Activated CD4-positive, CD25-positive, alpha-beta regulatory T cell (primary cell): ENCODE measurements at places on chromosomes 16 and 17.

DNA sequence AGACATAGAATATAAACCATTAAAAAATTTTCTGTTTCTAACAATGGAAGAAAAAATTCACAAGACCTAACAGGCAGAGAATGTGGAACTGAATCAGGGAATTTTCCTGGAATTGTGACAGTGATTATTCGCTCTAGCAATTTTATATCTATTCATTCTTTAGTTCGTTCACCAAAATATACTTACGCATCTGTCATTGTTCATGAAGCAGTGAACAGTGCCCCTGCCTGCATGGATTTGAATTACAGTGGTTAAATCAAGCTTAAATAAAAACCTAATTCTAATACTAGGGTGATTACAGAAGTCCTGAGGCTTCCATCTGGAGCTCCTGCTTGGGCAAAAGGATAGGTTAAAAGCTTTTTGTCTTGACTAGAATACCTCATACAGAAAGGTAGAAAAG, 48.6 kb downstream of the ABCA8 start:
- no peak for DNase-seq

DNA sequence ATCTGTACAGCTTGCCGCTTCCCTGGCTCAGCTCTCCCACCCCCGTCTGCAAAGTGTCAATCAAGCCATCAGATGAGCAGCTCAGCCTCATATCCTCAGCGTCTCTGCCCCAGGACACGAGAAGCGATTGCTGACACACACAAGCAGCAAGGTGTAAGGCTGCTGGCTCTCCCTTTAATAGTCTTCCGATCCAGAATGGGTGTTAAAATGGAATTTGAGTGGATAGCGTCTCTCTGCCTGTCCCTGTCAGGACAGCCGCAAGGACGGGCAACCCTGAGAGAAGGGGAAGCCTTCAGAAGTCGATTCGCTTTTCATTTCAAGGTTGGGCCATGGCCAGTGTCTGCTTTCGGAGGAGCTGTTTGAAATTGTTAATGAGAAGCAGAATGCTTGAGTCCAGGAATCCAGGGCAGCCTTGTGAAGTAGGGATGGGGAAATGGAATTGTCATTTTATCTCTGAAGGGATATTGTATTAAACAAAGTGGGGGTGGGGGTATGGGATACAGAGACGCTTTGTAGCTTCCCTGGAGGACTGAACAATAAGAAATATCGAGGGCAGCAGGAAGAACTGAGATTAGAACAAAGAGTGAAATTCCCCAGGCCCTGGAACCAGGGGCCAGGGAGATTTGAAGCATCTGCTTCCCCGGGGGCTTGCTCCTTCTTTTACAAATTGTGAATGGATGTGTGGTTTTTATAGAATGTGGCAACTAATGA, 4.7 kb upstream of the PIPOX start:
- no peak for DNase-seq

DNA sequence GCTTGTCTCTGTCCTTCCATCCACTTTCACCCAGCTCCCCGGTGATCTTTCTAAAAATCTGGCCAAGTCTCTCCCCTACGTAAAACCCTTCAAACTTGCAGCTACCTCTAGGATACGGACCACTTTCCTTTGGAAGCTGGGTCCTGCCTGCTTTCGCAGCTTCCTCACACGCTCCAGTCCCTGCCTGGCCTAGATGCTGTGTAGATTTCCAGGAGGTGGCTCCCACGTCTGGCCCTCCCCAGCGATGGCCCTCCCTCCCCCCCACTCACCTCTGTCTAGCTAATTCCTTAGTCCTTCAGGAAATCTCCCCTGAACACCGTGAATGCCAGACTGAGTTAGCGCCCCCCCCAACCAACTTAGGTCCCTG, 579 bp upstream of the LRRC59 start:
- DNase-seq: no peak

DNA sequence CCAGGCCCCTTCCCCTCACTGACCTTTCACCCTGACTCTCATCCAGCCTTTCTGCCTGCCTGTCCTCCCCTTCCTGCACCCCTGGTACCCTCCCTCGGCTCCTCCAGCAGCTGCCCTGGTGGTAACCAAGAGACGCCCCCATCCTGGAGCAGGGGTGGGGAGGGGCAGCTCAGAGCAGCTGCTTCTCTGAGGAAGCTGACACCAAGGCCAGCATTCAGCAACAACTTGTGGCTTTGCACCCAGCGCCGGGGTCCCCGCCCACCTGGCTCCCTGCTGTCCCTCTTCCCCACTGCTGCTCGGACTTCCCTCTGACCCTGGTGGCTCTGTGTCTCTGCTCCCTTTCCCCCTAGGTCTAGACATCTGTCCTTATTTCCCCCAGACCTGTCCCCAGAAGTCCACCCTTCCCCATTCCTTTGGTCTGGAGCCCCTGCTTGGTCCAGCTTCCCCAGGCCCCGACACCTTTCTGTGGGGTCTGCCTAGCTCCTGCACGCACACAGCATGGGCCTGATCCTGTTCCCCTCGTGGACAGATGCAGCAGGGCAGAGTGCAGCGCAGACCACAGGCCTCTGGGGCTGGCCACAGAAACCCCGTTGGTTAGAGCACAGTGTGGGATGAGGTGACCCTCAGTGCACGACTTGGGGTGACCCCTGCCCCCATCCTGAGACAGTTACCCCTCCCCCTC, 1.2 kb upstream of the ATP2A1 start:
- DNase-seq: no peak

DNA sequence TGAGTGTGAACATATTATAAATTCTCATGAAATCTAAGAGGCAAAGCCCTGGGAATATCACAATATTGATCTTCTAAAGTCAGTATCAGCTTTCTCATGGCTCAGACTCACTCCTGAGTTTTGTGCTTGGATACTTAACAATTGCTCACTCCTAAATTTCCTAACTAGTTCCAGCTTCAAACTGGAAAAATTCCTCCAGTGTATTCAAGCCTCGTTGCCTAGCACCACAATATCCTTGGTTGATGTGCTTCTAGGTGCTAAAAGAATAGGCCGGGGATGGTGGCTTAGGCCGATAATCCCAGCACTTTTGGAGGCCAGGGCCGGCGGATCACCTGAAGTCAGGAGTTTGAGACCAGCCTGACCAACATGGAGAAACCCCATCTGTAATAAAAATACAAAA, 62.5 kb downstream of the XYLT1 start:
- DNase-seq: no peak
